Upper lobe of left lung (tissue), 6 donors: ENCODE measurements at places on chromosomes 16 and 17. TPM values are rescaled to one million over a fixed set of nuclear protein-coding genes. Genes with fewer than 3 reads are reported as not detected.

DNA sequence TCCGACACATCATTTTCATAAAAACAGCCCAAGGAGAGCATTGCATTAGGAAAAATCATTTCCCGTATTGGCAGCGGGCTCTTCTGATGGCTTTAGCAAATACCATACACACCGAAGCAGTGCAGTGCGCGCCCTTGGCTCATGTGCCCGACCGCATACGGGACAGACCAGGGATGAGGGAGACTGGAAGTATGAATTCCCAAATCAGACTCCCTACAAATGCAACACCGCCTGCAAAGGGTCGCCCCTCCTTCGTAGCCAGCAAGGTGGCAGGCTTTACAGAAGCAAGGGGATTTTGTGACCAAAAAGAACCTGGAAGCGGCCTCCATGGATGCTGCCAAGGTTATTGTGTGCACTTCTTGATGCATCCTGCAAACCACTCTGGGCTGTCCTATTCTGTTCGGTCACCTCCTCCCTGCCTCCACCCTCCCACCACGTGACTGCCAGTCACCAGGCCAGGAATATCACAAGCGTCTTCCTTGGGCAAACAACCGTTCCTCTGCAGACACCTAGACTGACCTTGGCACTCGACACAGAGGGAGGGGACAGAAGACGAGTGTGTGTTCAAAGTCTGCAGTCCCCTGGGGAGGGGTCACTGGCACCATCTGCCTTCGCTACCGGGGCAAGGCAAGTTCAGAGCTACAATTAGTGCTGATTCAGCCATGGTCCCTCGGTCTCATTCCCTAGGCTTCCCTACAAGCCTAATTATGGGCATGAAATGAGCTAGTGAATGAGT lies 460.4 kb downstream of the SLC39A11 start:
- no peak for DNase-seq

DNA sequence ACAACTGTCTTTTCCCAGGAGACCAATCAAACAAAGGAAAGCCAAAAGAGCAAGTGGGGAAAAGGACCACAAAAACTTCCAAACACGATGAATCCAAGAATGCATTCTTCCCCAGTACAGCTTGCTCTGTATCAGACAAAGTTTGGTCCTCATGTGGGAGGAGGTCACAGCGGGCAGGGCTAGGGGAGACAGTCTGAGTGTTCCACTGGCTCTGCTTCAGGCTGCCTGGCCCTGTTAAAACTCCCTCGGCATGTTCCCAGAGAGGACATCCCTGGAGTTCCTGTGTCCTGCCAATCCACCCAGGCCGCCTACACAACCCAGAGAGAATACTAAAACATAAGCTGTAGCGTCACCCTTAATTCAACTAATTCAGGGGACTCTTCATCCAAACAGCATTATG lies 415.1 kb upstream of the DYNLRB2 start:
- DNase-seq: no peak

Gene SKAP1
- 4.2 TPM for total RNA-seq

DNA sequence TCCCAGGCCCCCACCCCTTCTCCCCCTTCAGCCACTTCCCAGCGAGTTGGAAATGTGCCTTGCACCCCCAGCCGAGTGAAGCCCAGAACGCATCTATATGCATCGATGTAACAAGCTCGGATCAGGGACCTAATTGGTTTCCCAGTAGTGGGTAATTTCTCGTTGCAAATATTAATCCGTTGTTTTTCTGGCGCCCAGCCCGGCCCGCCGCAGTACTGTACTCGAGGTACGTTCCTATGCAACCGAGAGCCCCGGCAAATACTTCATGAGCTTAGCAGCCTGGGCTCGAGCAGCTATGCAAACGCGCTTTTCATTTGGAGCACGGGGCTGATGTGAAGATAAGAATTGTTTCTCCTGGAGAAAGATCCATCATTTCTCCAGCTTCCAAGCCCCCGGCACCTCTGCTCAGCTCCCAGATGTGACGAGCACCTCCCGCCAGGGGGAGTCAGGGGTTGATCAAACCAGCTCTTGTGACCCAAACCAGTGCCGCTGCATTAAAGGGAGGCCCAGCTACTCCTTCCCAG lies 229.8 kb downstream of the KATNIP start:
- peak; percentile 61 for DNase-seq

DNA sequence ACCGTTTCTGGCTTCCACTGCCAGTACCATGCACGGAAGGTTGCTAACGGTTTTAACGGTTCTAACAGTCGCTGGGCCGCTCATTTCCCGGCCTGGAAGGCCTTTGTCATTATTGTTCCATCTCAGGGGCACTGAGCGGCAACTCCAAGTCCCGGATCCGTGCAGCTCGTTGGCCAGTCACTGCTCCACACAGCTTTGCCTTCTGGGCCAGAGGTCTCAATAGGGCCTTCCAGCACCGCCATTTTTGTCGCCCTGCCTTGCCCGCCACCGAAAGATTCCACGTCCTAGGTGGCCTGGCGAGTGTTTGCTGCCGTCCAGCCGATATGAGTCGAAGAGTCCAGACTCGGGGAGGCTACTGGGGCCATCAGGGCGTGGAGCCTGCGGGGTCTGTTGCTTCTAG lies 30.3 kb upstream of the ATF7IP2 start:
- DNase-seq: no peak

Gene LRRC36
- 35.6 TPM for total RNA-seq

Gene ARHGAP27
- total RNA-seq: 89.0 TPM

Gene DPEP3
- total RNA-seq: 0.15 TPM

- peak; percentile 86 for DNase-seq
Measured at GRCh38 chr16:29815032-29815721, 775 bp upstream of the PAGR1 start.

GRCh38 chr17:73289549-73290254 lies 22.1 kb downstream of the CDC42EP4 start:
- DNase-seq: no peak

GRCh38 chr17:80706463-80706867 lies 161.8 kb downstream of the RPTOR start:
- DNase-seq: no peak

Gene KCNH4
- under 0.01 TPM for total RNA-seq

DNA sequence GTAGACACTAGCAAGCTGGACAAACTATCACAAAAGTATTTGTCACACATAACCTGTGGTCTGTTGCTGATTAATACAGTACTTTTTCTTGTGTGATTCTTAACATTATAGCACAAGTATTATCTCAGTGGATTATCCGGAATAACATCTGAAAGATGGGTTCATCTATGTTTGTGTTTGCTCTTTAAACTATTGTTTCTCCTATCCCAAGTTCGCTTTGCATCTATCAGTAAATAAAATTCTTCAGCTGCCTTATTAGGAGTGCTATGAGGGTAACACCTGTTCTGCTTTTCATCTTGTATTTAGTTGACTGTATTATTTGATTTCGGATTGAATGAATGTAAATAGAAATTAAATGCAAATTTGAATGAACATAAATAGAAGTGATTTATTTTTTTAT lies 14.5 kb downstream of the RNFT1 start:
- no peak for DNase-seq

DNA sequence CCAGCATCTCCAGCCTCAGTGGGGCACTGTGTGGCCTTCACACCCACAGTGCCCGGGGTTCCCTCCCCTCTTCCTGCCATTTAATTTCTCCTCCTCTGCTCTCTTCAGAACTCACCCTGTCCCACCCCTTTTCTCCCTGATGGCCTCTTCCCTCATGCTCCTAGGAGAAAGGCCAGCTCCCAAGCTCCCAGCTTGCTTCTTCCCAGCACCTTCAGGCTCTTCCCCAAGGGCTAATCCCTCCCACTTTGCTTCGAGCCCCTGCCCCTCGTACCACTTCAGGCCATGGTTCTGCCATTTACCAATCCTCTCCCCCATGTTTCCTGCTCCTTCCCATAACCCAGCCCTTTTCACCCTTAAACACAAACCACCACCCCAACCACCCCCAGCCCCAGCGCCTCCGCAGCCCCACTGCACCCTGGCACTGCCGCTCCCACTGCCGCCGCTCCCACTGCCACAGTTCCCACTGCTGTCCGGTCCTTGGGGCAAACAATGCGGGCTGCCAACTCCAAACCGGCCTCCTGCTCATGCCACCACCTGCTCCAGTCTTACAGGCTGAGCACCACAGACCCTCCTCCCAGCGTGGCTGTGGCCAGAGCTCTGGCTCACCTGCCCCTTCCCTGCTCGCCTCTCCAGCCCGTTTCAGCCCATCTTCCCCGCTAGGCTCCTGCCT lies 28.6 kb downstream of the ADAM11 start:
- DNase-seq: peak; percentile 67

Gene CCL13
- total RNA-seq: 16.7 TPM
